ENCODE measurements at places on chromosomes 2 and 18. TPM values are rescaled to one million over a fixed set of nuclear protein-coding genes. Genes with fewer than 3 reads are reported as not detected.

Gene KIF5C
- total RNA-seq, result 0.37 TPM

Gene IL1F10
- total RNA-seq, result not detected

Gene PLB1
- 1.1 TPM for total RNA-seq

Gene POTEC
- total RNA-seq, result not detected

Gene ZC3H6
- total RNA-seq, result 6.7 TPM

Data from smooth muscle cell of the umbilical artery (primary cell).